ENCODE measurements at places on chromosomes 13 and 19.

DNA sequence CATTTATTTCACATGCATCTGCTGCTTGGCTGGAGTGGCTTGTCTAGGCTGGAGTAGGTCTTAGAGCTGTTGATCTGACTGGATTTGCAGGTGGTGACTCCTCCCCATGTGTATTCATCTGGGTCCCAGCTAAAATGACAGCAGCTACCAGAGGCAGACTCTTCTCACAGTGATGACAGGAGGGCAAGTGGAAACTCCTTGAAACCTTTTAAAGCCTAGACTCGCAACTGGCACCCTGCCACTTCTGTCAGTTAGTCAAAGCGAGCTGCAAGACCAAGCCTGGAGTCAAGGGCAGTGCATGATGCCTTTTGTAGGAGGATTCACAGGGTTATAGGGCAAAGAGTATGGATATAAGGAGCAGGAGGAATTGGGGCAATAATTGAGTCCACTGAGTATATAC lies 65.2 kb downstream of the TEX26 start:
- DNase-seq, result no peak

DNA sequence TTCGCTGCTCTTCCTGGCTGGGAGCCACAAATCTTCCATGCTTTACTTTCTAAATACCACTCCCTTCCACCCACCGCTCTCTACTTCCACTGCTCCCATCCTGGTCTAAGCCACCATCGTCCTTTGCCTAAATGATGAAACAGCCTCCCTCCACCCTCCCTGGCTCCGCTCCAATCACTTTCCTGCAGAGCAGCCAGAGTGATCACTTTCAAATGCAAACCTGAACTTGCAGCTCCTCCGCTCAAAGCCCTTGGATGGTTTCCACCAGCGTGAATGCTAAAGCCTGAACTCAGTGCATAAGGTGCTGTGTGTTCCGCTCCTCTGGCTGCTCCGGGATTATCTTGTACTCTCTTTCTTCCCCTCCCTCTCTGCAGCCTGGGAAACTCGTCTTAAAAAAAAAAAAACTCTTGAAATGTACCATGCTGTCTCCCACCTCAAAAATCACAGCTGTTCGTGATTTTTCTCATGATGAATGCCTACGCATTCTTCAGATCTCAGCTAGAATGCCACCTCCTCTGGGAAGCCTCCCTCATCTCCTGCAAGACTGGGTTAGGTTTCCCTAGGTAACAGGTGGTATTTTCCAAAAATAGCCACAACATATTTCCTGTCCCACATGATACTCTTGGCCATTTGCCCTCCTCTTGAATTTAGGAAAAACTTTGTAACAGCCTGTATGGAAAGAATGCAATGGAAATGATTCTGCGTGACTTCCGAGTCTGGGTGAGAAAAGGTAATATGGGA lies 3.7 kb upstream of the SIN3B start:
- peak; percentile 80 for DNase-seq

GRCh38 chr19:48394331-48395169 lies 1.1 kb downstream of the GRIN2D start:
- no peak for DNase-seq

GRCh38 chr19:53055117-53055516 lies 10.6 kb downstream of the ERVV-2 start:
- DNase-seq, result no peak

DNA sequence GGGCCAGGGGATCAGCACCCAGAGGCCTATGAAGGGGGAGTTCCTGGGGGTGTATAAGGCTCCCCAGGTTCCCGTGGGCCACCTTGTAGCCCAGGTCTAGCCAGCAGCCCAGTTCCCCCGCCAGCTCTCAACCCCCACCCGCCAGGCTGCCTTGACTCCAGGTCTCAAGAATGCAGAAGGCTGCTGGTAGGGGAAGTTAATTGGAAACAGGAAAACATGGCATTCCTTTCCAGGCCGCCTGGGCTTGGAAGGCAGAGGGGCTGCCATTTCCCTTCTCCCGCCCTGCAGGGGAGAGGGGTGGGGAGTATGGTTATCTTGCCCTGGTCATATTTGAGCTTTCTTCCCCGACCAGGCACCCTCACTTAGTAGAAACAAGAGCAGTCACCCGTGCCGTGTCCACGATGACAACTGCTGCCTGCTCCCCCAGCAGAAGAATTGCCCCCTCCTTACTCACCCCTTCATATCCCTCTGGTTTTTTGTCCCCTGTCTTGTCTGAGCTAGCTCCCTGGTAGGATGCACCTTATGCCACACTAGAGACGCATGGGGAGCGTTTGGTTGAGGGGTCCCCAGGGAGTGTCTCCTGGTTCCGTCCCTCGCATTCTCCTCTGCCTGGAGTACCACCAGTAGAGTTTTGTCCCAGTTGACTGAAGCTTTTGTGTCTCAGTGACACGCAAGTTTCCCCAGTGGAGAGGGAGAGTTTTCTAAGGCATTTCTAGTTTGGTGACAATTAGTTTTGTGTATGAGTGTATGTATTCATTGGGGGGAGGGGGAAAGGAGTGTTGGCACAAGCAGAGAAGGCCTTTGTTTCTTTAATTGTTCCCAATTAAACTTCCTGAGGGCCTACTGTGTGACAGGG lies 4.5 kb downstream of the BICRA start:
- DNase-seq, result no peak

DNA sequence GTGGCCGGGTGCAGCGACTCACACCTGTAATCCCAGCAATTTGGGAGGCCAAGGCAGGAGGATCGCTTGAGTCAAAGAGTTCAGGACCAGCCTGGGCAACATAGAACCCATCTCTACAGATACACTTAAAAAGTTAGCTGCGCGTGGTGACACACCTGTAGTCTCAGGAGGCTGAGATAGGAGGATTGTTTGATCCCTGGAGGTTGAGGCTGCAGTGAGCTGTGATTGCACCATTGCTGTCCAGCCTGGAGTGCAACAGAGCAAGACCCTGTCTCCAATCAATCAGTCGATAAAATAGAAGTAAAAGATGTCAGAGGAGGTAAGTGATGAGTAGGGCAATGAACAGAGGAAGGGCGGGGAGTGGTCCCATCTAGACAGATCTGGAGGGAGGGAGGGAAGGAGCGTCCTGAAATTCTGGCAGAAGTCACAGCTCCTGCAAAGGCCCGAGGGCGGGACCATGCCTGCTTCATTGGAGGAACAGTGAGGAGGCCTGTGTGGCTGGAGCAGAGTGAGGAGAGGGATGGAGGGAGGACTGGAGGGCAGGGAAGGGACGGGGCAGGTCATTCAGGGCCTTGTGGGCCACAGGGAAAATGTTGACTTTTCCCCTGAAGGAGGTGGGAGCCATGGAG lies 9.7 kb downstream of the SMIM24 start:
- DNase-seq, result no peak

GRCh38 chr13:37175996-37176395 lies 70.5 kb upstream of the CSNK1A1L start:
- DNase-seq, result peak; percentile 89

- no peak for DNase-seq
Measured at GRCh38 chr13:24661713-24662112, 18.5 kb upstream of the ATP12A start.

DNA sequence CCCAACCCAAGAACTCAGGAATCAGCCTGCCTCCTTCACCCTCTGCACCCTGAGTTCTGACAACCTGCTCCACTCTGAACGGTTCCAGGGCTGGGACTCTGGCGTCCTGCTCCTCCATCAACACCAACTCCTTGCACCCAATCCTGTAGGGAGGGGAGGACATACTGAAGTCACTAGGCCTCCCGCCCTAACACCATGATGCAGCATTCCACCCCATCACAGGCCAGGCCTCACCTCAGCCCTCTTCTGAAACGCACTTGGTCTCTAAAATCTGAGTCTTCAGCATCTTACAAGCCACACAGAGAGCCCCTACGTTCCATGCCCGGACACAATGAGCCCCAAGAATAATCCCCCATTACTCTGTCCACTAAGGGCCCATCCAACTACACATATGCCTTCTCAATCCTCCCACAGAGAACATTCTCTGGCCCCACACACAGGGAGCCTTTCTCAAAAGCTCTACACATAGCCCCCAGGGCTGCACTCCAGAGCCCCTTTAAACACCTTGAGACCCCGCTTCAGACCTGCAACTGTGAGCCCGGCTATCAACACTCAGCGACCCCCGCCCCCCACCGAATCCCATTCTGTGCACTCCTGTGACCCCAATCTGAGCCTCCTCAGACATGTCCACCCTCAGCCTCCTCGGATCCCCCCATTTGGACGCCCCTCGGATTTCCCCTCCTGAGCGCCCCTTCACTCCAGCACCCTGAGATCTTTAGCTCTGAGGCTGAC lies 567 bp downstream of the ALKBH6 start:
- no peak for DNase-seq

- peak; percentile 80 for DNase-seq
Measured at GRCh38 chr19:2648528-2648937, 54.0 kb downstream of the GNG7 start.

- DNase-seq, result no peak
Measured at GRCh38 chr13:76314495-76314894, 571.7 kb downstream of the KCTD12 start.

DNA sequence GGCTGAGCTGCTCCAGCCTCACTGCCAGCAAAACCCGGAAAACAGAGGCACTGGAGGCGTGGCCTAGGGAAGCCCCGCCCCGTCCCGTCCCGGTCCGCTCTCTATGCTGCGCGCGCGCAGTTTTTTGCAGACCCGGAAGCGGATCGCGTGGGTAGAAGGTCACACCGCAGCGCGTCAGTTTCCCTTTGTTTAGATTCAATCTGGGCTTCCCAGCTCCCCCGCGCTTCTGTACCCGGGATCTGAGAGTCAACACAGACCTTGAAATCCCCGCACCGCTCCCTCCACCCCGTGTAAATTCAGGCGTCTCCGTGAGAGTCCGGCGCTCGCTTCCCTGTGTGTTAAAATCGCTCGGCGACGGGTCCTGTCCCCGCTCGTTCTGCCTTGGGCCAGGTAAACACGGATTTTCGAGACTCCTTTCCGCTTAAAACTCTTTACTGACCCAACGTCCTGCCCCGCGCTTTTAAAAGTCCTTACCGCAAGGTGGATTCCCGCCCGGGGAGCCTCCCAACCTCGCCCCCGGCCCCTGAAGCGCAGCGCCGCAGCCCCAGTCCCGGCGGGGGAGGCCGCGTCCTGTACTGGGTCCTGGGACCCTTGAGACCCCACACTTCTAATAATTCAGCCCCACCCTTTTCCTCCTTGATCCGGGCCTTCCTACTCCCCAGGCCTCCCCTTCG lies at the start of gene ZNF610:
ZNF610 (plus strand) TSS at position 127 of the 674 bp plus-strand sequence. CDS start 12,930 bp downstream, outside the sequence.
- DNase-seq, result no peak

- no peak for DNase-seq
Measured at GRCh38 chr13:32938314-32938713, 77.9 kb upstream of the KL start.
